ENCODE measurements at places on chromosomes 7 and 10.

DNA sequence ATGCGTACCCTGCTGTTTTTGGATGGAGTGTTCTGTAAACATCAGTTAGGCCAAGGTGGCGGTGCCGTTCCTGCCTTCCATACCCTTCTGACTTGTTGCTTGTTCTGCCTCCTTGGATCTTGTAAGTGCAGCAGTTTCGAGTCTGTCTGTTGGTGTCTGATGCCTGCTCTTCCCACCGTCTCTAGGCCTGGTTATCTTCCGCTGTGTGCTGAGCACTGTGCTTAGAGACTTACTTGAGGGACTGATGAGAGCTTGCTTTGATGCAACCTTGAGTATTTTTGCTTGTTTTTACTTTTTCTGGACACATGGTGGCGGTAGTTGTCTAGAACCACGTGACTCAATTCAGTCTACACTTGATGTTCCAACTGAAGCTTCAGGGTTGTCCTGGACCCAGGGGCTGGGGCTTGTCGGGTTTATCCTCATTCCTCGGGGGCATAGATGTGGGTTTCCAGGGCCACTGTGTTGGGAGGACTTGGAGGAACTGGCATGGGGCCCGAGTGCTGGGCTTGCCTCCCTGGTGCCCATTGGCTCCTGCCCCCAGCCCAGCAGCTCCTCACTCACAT lies 14.4 kb upstream of the SPRN start:
- no peak for DNase-seq

GRCh38 chr10:28012990-28013515 lies 14.2 kb upstream of the ODAD2 start:
- no peak for DNase-seq

DNA sequence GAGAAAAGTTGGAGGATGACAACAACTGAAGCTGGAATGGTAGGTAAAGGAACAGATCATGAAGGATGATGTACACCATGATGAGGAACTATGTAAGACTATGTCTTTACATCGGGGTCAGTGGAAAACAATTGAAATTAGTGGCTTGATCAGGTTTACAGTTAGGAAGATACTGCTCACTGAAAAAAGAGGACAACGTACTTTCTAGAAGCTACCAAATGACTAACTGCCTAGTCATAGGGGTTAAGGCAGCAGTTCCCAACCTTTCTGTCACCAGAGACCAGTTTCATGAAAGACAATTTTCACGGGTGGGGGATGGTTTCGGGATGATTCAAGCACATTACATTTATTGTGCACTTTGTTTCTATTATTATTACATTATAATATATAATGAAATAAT lies 91.6 kb upstream of the ANKRD1 start:
- DNase-seq: no peak

DNA sequence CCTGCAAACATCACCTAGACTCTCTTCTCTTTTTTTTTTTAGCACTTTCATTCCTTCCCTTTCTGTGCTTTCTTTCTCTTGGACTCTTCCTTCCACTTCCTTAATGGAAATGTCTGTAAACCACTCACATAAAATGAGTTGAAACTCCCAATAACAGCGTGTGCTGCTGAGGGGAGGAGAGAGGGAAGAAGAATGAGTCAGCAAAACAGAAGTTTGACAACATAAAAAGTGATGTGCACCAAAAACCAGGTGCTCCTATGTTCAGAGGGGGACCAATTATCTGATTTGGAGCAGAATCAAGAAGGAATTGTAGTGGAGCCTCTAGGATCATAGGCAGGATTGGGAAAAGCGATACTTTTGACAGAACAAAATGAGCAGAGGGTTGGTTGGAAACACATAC lies 712.1 kb upstream of the IGFBP3 start:
- no peak for DNase-seq

DNA sequence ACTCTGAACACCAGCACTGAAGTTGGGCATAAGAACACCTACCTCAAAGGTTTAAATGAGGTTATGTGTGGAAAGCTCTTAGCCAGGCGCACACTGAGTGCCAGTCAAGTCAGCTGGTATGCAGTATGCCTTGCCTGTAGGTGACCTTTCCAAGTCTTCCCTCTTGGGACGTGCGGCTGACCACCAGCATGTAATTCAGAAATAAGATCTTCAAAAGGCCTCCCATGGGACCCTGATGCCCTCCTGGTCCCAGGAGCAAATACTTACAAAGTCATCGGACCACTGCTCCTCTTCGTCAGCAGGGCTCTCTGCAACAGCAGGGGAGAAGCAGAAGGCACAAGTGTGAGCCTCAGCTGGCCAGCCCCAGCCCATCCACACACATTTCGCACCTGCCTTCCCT lies 40.8 kb downstream of the BLNK start:
- DNase-seq: no peak

DNA sequence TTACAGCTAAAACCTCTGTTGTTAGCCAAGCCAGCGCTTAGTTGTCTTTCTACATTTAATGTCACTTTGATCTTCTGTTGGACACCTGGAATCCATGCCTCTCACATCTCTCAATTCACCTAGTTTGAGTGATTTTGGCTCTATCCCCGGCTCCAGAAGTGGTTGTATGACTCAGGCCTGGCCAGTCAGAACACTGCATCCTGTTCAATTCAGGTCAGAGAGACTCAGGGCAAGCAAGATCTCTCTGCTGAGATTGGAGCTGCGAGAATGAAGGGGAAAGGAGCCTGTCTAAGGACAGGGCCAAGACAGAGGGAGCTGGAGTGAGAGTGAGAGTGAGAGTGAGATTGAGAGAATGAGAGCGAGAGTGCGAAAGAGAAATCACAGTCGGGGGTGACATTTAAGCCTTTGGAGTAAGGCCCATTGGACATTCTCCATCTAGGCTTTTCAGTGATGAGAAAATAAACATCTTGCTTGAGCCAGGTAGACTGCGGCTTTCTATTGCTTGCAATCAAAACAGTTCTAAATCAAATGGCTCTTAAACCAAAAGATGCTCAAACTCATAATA lies 83.3 kb upstream of the DYNC1I1 start:
- no peak for DNase-seq

- no peak for DNase-seq
Measured at GRCh38 chr10:61341008-61341407, 112.2 kb downstream of the TMEM26 start.

DNA sequence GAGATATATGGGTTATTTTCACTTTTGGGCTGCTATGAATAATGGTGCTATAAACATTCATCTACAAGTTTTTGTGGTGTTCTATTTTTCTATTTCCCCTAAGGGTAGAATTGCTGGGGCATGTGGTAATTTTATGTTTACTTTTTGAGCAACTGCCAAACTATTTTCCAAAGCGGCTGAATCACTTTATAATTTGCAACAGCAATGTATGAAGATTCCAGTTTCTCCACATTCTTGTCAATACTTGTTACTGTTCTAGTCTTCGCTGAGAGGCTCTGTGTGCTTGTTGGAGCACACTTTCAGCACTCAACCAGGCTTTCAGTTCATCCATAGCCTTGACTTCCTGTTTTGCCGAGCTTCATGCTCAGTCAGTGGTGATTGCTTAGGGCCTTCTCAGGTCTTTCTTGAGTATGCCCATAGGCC lies 39.0 kb downstream of the ADK start:
- DNase-seq: peak; percentile 17

DNA sequence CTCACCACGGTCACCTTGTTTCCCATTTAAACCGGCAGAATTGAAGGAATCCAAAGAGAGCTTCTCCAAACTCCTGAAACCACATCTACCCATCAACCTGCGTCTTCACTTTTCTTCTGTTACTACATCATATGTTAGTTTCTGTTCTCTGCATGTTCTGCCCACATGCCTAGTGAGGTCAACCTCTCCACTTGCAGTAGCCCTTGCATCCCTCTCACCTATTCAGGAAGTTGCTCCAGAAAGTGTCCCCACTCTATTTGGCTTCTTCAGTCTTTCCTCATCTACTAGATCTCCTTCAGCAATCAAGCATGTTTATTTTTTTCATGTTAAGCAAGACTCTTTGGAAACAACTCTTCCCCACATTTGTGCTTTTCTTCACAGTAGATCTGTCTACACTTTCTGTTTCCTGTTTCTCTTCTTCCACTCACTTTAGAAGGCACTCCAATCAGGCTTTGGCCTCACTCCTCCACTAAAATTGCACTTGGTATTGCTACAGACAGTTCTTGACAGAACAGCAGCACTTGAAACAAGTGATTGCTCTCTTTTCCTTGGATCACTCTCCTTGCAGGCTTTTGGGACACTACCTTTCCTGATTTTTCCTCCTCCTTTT lies 7.5 kb downstream of the SAMD9L start:
- no peak for DNase-seq

DNA sequence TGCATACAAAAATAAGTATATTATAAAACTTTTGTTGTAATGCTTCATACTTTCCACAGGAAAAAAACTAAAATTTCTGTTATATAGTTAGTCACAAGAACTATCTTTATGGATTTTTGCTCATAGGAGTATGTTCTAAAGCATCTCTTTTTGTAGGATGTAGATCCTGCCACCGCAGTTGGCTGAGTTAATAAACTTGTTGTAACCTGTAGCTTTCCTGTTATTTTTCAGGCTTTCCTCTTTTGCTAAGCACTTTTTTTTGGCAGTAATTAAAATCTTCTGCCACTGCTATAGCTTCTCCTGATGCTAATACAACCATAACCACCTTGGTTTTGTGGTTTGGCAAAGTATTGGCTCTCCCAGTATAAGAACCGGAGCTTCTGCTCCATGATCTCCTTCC lies 60.3 kb downstream of the WNT2 start:
- DNase-seq: no peak

GRCh38 chr7:94418851-94419250 lies 24.2 kb downstream of the COL1A2 start:
- DNase-seq: no peak

DNA sequence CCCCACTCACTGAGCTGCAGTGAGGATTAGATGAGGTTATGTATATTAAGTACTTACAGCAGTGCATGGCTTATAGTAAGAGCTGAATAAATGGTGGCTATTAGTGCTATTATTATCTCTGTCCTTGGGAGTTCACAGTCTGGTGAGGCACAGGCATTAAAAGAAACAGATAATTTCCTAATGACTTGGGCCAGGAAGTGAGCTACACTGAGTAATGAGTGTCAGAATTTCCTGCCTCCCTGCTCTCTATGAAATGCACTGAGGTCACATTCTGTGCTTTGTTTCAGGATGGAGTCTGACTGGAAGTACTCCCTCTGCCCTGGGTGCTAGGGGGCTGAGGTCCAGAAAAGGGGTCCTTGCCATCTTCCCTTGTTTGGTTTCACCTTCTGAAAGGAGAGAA lies 48.7 kb upstream of the LOXL4 start:
- no peak for DNase-seq

GRCh38 chr7:80443325-80443724 lies 68.5 kb downstream of the GNAT3 start:
- DNase-seq: no peak

DNA sequence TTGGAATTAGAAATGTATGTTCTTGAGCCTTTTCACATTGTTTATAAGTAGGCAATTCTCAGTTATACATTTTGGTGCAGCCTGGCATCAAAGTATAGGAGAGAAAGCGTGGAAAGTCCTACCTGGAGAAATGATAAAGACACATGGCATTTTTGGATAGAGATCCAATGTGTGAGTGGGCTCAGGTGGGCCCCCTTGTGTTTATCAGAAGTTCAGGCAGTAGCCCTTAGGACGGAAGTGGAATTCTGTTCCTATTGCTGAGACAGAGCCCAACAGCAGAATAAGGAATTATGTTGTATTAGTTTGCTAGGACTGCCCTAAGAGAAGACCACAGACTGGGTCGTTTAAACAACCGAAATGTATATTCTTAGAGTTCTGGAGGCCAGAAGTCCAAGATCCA lies 85.2 kb upstream of the AMPH start:
- no peak for DNase-seq

DNA sequence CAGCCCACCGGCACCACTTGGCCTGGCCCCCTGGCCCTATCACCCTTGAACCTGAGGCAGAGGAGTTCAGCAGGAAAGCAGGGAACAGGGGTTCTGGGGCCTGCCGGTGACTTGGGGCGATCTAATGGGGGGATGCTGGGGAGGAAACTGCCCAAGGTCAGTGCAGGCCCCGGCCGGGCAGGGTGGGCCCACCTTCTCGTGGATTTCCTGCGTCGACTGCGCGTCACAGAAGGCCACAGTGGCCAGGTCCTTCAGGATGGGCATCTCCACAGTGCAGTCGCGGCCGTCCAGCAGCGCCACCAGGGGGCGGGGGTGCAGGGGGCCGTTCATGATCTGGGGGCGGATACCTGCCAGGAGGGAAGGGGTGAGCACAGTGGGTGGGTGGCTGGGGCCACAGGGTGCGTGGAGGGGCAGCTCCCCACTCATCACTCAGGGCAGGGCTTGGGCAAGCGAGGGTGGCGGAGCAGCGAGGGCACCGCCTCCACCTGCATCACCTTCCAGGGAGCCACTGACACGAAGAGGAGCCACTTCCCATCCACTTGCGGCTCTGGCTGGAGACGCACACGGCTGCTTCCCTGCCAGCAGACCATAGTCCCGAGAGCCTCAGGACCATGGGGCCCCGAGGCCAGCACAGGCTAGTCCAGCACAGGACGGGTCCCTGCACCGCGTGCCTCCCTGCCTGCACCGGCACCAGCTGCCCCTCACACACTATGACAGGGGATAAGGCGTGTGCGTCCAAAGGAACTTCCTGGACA lies 61.4 kb downstream of the ZRANB1 start:
- no peak for DNase-seq

DNA sequence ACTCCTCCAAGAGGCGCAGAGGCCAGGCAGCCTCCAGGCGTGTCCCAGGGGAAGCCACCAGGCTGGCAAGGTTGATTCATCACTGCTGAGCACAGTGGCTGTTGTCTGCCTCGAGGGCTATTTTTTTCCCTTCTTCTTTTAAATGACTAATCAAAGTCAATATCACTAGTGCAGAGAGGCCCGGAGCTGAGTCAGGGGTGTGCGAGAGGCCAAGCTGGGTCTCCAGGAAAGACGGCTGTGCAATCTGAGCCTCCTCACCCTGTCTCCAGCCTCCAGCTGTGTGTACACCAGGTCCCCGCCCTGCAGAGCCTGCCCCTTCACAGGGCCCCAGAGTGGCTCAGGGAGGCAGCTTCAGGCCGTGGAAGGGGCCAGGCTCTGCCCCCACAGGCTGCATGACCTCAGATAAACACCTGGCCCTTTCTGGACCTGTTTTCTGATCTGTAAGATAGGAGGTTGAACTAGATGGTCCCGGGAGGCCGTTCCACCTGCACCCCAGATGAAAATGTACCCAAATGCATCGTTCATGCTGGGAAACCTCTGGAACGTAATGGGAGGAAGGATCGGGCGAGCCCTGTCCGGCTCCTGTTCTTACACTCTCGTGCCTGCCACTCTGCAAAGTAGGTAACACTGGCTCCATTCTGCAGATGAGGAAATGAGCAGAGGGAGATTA lies 3.7 kb downstream of the STX1A start:
- DNase-seq: no peak

DNA sequence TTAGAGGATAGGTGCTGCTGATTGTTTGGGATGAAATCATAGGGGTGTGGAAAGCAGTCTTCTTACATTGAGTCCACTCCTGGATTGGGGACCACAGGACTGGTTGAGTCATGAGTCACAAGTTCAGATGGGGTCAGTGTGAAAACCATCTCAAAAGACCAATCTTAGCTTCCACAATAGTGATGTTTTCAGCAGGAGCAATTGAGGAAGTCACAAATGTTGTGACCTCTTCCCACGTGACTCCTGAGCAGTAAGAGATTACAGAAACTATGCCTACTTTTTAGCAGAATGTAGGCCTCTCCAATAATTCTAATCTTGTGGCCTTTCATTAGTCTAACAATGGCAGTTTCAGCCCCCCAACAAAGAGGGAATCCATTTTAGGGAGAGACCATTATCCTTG lies 256.9 kb upstream of the CDC14C start:
- DNase-seq: no peak

- no peak for DNase-seq
Measured at GRCh38 chr10:47173929-47174442, 126.0 kb upstream of the GDF10 start.

- DNase-seq: no peak
Measured at GRCh38 chr10:48361176-48361575, 54.7 kb downstream of the MAPK8 start.

GRCh38 chr7:106193661-106194060 lies 81.5 kb upstream of the SYPL1 start:
- DNase-seq: no peak

All from central memory CD4-positive, alpha-beta T cell (primary cell).